ENCODE measurements at places on chromosomes 11 and 22. TPM values are rescaled to one million over a fixed set of nuclear protein-coding genes. Genes with fewer than 3 reads are reported as not detected.

DNA sequence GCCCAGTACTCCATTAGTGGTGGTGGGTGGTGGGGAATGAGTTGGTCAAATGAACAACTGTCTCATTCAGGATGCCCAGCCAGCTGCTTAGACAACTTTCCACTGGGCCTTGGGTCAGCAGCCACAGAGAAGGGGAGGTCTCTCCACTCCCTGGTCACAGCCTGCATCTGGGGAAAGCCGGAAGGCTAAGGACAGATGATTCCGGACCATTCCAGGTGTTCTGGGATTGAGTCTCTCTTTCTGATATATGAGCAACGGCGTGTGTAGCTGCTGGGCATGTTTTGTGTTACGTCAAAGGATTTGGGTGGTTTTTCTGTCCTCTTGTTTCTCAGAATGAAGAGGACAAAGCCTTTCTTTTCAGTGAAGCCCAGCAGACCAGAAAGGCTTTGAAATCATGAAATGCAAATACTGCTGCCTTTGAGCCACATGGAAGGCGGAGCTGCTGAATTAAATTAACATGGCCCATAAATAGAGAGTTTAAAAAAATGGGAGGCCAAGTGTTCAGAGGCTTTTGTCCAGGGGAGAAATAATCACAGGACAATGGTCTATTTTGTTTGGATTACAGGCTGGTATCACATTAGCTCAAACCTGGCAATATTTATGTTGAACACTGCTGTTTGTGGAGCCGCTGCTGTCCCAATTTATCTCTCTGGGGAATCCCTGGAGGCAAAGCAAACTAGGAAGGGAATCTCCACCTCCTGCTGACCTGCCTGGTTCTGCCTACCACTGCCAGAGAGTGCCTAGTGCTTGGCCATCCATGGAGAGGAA is 234.4 kb upstream of the E2F8 start:
- no peak for DNase-seq

MOV10L1 gene
- total RNA-seq: 1.2 TPM

HORMAD2 gene
- not detected for total RNA-seq

C1QTNF4 gene
- total RNA-seq: 0.37 TPM

EIF4ENIF1 gene
- total RNA-seq: 24.7 TPM
